OCI-M1 (cell line): ENCODE measurements at places on chromosomes 6 and 20.

DNA sequence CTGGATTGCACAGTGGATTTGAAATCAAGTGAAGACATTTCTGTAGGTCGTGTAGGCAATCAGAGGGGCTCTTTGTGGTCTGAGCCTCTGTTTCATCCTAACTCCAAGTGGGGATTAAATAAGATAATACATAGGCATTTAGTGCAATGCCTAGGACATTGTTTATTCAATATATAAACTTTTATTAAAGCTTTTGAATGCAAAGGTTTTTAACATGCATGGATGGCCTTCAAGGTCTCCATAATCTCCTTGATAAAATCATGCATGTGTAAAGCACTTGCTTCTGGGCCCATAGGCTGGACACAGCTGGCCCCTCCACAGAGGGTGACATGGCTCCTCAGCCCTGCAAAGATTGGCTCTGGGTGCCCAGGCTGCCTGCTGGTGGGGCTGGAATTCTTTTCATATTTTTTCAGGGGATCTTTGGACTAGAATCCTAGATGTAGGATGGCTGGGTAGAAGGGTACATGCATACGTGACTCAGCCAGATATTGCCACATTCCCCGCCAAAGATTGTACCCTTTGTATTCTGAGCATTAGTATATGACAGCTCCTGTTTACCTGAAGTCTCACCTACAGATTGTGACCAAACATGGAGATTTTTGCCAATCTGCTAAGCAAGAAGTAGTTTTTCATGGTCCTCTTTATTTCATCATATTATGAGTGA, 19.0 kb upstream of the AVP start:
- DNase-seq = no peak

DNA sequence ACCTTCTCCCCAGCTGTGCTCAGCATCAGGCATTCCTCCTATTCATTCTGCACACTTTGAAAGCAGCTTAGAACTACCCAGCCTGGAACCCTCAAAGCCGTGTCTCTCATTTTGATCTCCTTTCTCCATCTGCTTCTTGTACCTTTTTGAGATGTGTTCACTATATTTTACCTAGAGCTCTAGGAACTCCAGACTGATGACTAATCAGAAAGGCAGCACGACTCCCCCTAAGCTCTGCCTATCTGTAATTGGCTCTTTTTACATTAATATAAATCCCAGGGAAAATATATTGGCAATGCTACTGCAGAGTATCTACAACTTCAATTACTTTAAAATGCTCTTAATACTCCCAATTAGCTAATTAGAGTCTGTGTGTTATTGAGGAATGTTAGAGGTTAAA, 671.5 kb downstream of the CBLN4 start:
- no peak for DNase-seq

DNA sequence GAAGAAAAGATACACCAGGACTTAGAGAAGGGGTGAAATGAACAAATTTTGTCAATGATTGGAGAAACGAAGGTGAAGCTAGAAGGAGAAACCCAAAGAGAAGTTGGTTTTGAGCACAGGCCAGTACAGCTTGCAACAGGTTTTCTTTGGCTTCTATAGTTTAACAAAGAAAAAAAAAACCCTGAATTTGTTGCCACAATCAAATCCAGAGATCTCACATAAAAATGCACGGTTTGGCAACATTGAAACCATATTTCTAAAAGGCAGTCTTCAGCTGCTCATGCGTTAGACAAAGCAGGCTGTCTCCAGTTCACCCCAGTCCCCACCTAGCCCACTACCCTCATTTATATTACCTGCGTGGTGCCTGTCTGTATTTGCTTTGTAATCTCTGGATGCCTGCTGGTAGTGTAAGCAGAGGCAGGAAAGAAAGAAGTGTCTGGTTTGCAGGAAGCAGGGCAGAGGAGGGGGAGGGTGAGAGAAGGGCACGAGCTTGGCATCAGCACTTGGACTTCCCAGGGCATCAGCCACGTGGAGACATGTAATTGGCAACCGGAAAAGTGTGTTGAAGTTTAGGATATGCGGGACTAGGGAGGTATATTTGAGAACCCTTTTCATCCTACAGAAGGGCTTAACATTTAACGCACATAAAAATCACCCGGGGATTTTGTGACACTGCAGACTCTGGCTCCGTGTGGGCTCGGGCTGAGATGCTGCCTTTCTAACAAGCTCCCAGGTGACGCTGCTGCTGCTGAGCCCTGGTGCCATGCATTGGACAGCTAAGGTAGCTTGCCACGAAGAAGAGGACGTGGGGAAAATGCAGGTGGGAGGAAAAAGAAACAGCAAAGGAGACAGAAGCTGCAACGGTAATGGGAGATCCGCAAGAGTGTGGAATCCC, 14.4 kb downstream of the PFDN4 start:
- DNase-seq = no peak

GRCh38 chr6:85360794-85361642, 88.9 kb upstream of the NT5E start:
- no peak for DNase-seq

- DNase-seq = peak; percentile 27
These were observed 13.4 kb upstream of the MYO6 start for GRCh38 chr6:75735491-75736186.

DNA sequence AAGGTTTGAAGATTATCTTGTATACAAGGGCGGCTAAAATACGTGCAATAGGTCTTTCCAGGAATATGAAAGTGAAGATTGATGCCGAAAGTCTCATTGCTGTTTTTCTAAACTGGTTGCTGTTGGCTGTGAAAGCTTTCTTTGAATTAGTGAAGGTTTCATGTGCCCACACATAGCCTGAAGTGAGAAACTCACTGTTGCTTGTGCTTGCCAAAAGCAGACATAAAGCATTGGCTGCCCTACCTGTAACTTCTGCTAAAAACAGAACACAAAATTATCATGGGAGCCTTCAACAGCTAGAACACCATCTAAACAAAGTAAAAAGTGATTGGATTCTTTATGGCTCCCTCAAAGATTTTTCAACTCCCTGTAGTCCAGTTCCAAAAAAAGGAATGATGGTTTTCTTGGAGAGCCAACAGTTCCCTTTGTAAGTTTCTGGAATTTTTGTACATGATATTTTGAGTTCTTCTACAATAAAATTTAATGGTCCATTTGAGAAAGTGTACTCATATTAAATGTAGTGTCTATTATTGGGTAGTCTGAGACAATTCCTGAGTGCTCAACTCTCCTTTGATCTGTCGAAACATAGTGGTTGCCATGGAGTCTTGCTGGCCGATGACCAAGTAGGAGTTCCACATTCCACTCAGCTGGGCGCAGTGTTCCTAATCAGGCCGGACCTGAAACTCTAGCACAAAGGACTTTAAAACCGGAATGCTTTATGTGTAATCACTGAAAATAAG, 68.5 kb downstream of the PLEKHG1 start:
- DNase-seq = peak; percentile 63

- no peak for DNase-seq
These were observed 50.5 kb downstream of the CRYBG1 start for GRCh38 chr6:106411056-106411455.

- no peak for DNase-seq
These were observed 128.3 kb downstream of the TSHZ2 start for GRCh38 chr20:53100476-53100911.

- DNase-seq = no peak
These were observed 954.7 kb upstream of the ADGRB3 start for GRCh38 chr6:67680297-67680932.

DNA sequence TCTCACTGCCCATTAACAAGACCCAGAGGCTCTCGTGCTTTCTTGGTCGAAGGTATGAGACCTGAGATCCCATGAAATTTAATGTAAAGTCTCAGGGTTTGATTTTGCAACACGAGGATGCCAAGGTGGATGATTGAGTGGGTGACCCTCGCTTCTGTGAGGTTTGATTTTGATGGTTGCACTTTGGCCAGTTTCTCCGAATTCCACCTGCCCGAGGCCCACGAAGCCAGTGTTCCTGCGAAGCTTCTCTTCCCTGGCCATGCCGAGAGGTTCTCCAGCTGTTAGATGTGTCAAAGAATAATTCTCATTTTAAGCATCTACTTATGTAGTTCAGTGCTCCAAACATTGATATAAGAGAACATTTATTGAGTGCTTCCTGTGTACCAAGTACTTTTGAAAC, at the start of gene KIF25:
TSS of gene KIF25 (plus strand) at position 30 of the 400 bp plus-strand sequence. CDS start 31,915 bp downstream, outside the sequence.
- no peak for DNase-seq

GRCh38 chr6:153192943-153193885, 62.1 kb upstream of the RGS17 start:
- no peak for DNase-seq

- DNase-seq = peak; percentile 95
These were observed 359.4 kb downstream of the CD83 start for GRCh38 chr6:14476793-14477531.

DNA sequence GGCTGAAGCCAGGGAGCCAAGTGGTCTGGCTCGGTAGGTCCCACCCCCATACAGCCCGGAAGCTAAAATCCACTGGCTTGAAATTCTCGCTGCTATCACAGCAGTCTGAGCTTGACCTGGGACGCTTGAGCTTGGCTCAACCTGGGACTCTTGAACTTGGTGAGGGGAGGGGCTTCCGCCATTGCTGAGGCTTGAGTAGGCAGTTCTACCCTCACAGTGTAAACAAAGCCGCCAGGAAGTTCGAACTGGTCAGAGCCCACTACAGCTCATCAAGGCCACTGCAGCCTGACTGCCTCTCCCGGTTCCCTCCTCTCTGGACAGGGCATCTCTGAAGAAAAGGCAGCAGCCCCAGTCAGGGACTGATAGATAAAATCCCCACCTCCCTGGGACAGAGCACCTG, 1337.7 kb downstream of the HACE1 start:
- no peak for DNase-seq

GRCh38 chr6:113980937-113981554, 10.1 kb upstream of the HDAC2 start:
- peak; percentile 49 for DNase-seq

- no peak for DNase-seq
These were observed 104.8 kb upstream of the BTN3A2 start for GRCh38 chr6:26260110-26260637.

DNA sequence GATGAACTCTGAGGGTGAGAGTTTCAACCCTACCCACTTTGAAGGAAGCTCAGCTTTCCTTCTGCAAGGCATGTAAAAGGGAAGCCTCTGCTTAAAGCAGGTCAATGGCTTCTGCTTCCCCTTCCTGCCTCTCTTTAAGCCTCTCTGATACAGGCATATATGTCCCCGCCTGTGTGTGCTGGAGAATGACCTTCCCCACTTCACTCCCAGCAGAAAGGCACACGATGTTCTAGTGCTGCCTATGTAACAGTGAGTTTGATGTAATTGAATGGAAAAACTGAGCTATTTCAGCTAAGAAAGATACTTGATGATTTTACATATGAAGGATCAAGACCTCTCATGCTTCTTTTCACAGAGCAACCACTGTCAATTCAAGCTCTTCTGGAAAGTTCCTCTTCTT, 632.2 kb downstream of the HACE1 start:
- peak; percentile 42 for DNase-seq

DNA sequence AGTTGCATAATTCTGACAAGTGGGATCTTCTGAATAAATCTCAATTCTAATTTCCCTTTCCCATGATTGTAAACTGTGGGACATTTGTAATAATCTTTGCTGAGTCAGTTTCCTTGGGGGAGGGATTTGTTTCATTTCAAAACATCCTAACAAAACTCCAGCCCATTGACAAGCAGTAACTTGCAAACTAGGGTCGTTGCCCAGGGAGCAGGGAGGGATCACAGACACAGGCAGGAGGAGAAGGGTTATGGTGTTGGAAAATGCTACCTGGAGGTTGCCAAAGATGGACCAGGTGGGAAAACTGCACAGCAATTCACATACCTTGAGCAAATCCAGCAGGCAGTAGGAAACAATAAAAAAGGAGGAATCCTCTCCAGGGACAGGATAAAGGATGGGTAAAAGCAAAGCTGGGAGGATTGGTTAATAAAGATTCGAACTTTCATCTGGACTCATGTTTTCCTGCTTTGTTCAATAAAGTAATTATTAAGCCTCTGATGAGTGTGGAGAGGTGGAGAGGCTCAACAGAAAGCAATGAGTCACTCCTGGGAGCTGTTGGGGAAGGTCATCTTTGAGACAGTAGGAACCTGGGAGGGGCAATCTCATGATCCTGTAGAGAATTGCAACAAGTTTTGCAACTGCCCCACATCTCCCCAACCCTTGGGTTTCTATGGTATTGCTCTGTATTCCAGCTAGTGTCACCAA, 87.3 kb upstream of the AKIRIN2 start:
- peak; percentile 34 for DNase-seq

DNA sequence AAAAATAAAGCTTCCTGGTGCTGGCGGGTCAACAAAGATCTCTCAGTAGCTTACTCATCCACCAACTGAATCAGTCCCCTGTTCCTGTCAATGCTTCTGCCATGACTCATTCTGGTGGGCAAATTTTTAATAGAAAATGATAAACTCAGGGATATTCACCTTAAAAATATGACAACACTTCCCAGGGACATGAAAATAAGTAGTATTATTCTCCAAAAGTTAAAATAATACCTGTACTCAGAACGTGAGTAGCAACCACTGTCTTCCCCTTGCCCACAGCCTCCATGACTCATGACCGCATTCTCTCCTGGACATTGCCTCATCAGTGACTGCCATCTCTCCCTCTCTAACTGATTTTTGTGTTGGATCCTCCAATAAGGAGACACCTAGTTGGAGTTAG, 552.3 kb downstream of the KIF16B start:
- no peak for DNase-seq

DNA sequence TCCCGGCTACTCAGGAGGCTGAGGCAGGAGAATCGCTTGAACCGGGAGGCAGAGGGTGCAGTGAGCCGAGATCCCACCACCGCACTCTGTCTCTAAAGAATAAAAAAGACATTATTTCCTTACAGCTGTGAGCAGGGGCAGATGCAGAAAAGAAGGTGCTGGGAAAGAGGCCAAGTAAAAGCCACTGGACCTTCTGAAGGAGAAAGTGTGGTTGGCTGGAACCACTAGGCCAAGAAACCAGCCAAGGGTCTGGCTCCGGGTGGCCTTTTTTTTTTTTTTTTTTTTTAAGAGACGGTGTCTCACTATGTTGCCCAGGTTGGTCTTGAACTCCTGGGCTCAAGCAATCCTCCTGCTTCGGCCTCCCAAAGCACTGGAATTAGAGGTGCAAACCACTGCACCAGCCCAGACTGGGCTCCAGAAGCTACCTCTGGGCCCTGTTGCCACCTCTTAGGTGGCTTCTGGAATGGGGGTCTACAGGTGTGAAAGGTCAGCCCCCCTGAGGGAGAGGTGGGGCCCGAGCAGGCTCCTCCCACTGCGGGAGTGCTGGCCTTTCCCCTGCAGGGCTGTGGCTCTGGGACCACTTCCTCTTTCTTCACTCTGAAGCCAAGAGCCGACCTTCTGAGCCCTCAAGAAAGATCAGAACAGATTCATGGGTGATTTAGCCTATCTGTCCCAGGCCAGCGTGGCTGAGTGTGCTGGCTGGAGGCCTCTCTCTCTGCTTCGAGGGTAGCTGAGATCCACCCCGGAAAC, at the start of gene FGD2:
TSS of gene FGD2 (plus strand) at position 595 of the 750 bp plus-strand sequence. CDS start 163 bp downstream, outside the sequence.
- peak; percentile 95 for DNase-seq

DNA sequence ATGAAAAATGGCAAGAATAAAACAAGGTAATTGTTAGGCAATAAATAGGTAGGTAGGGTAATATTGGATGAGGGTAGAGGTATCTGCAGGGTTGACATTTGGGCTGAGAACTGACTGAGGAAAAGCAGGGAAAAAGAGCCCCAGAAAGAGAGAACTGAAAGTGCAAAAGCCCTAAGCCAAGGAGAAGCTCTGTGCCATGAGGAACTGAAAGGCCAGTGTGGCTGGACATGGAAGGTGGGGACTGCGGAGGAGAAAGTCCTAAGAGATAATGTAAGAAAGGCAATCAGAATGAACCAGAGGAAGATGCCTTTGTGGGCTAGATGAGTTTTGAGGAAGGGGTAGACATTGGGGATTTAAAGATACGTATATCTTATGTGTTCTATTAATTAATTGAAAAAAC, 9.9 kb upstream of the HIVEP2 start:
- no peak for DNase-seq

- DNase-seq = peak; percentile 91
These were observed 637 bp downstream of the MYLK4 start for GRCh38 chr6:2749969-2750600.

- DNase-seq = peak; percentile 81
These were observed 8.4 kb upstream of the ABHD12 start for GRCh38 chr20:25399037-25399430.
